NCI-H1105 (cell line): ENCODE measurements at places on chromosomes 2 and 18.

DNA sequence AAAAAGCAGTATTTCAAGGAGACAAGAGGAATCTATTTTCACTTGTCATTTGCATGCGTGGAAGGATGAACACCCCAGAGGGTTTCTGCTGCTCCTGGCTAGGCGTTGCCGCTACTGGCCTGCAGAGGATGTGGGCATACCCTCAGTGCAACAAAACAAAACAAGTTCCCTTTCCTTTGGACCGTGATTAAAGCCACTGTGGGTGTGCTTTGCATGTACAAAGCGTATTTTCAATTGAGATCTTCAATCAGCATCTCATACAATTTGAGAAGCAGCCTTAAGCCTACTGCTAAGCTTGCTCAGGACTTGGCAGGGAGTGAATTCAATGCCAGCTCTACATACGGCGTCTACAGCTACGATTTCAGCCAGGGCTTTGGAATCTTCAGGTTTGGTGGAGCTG, 298.4 kb downstream of the LPIN1 start:
- DNase-seq: no peak

- no peak for DNase-seq
Measured at GRCh38 chr2:175832866-175833265, 169.2 kb downstream of the LNPK start.

DNA sequence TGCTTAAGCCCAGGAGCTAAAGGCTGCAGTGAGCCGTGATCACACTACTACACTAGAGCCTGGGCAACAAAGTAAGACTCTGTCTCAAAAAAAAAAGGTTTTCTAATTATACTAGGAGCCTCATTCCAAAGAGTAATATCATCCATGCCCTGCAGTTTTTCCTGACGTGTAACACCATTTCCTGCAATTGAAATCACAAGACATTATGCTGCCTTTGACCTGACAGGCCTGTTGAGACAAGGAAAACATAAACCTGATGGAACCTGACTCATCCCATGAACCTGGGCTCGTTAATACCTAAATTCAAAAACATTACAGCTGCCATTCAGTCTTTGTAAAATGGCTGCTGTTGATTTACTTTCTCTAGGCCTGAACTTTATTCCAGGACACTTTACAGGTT, 58.7 kb upstream of the PEX13 start:
- no peak for DNase-seq

DNA sequence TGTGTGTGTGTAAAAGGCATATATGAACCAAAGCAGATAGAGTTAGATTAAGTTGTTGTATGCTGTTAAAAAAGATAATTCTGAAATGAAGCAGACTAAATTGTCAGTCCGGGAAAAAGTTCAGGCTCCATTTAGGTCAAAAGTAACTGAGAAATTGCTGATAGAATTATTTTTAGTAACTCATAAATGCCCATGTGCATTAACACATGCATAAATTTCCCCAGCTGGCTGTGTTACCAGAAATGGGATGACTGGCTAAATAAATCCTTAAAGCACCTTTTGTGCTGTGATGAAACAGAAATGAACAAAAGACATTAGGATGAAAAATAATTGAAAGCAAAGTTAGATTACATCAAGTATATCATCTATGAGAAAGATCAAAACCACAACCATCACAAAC, 111.3 kb downstream of the NYAP2 start:
- no peak for DNase-seq

DNA sequence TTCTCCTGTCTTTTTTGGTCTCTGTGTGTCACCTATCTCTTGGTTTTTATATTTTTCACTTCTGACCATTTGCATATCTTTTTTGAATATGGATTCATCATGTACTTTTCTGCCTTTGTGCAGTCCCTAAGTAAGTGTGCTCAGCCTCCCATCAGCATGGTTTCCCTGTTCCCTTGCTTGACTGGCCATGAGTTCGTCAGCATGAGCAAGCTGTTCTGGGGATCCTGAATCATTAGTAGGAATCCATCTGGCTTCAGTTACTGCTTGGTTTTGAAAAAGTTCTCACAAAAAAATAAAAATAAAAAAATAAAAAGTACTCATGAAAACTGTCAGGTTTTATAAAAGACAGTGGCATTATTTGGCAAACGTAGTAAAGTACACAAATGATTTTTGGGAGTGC, 144.1 kb downstream of the NCOA1 start:
- DNase-seq: no peak

- DNase-seq: no peak
Measured at GRCh38 chr18:52395146-52395852, 55.3 kb downstream of the DCC start.
